ENCODE measurements at places on chromosomes 3 and 15.

- no peak for DNase-seq
These were observed 15.0 kb downstream of the PDIA5 start for GRCh38 chr3:123081718-123082369.

- DNase-seq = no peak
These were observed 12.7 kb downstream of the LCMT2 start for GRCh38 chr15:43317566-43318184.

DNA sequence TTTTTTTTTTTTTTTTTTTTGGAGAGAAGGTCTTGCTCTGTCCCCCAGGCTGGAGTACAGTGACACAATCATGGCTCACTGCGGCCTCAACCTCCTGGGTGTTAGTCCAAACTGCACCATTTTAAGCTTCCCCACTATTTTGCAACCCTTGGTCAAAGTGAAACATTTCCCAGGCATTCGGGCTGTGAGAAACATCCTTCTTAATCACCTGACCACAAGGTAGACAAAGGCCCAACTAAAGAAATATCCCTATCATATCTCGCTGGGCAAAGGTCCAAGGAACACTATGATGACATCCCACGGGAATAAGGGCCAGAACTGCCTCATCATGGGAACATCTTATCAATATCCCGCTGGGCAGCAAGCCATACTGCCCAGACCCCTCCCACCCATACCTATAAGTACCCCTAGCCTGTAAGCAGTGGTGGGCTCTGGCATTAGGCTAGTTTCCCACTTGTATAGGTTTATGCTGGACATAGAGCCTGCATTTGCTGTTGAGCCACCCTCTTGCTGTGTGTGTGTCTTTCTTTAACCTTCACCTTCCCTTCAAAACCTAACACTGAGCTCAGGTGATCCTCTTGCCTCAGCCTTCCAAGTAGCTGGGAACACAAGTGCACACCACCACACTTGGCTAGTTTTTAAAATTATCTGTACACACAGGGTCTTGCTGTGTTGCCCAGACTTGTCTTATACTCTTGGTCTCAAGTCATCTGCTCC lies 95.2 kb downstream of the SEMA5B start:
- no peak for DNase-seq

- DNase-seq = no peak
These were observed 30.7 kb downstream of the PXYLP1 start for GRCh38 chr3:141262308-141262705.

DNA sequence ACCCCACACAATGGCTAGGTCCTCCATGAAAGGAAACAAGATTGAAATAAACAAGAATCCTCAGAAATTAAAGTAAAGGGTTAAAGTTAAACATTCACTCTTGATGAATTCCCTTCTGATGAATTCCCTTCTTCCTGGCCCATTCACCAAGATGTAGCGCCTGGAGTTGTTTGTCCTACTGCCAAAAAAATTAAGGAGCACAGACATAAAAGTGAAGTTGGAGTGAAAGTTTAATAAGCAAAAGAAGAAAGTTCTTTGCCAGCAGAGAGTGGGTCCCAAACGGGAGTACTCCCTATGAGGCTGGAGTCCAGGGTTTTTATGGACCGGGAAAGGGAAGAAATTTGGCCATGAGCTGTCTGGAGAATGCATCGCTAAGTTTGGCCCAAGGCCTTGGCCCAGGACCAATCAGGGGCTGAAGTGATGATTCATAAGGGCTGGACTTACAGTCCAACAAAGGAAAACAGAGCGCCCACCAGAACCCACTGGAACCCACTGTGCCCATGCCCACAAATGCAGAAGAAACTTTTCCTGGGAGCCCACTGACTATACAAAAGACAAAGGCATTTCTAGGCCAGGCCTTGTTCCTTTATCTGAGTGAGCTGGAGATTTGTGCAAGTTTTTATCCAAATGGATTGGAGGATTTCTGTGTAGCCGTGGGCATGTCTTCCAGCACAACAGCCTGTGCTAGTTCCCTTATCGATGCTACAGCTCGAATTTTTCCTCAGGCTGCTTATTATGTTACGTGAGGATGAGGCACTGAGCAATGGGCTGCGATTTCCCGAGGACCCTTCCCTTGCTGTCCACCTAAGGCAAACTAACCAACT lies 1561.6 kb downstream of the OTOL1 start:
- DNase-seq = no peak

Measured in H9 (cell line).